ENCODE measurements at places on chromosomes 1 and 21. TPM values are rescaled to one million over a fixed set of nuclear protein-coding genes. Genes with fewer than 3 reads are reported as not detected.

DNA sequence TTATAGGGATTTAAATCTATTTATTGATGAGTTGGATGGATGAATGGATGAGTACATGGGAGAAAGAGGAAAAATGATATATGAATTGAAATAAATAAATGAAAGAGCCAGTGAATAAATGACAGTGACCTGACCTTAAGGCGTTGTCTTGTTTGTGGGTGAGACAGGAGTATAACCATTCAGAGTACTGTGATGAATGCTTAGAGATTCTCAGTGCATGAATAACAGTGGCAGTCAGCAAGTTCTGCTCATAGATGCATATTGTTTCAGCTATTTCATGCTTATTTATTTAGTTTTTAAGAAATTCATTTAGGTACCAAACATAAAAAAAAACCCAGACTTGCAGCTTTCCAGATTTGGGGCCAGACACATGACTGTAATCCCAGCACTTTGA, 116.4 kb downstream of the FGGY start:
- H3K27me3 ChIP-seq = no peaks in the 10 kb centered on the region
- no peak overlapping the region for H3K4me3 ChIP-seq
- H3K4me1 ChIP-seq = no peaks in the 10 kb centered on the region
- no peaks in the 10 kb centered on the region for H3K36me3 ChIP-seq

DNA sequence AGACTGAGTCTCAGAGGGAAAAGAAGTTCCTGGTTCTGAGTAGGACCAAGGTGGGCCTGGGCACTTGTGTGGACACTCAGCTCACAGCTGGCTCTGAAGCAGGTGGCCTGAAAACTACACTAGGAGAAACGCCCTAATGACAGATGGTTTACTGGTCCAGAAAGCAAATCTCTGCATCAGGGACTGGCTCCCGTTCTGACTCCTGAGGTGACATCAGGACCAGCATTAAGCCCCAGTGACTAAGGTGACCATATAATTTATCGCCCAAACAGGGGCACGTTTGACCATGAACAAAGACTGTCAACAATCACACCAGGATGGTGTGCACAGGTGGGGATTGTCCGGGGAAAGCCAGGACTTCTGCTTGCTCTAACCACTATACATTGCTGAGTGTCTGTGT, 12.2 kb upstream of the CD34 start:
- no peak overlapping the region for H3K27ac ChIP-seq
- H3K27me3 ChIP-seq = no peaks in the 10 kb centered on the region
- H3K4me1 ChIP-seq = peaks cover 45% of the 10 kb centered on the region

DNA sequence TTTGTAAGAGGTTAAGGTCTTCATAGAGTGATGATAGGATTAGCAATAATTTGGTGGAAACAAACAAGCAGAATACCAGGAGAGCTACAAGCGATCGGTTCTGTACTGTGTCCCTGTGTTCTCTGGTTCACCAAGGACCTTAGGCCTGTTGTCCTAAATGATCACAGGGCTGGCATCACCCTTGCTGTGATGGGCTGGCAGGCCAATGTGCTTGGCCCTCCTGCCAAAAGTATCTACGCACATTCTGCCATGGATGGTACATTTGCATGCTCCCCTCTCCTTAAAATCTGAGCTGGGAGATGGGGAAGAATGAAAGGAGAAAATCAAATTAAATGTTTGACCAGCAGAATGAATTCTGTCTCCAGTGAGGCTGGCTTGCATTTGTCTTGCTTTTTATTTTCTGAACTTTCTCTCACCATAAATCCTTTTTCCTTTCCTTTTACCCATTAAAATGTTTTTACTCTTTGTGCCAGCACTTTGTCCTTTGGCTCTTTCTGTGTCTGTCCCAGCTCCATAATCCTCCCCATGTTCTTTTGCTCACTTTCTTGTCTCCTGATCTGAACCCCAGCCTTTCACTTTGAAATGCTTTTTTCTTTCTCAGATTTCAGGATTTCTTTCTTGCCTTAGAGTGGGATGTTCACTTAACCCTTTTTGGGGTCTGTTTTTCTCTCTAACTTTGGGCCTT, 51.7 kb downstream of the PBX1 start:
- DNase-seq = no peak
- H3K36me3 ChIP-seq = no peaks in the 10 kb centered on the region
- H3K4me3 ChIP-seq = no peak overlapping the region
- peak overlapping the region; percentile 81 for H3K27ac ChIP-seq

The RIMS3 gene
- total RNA-seq = 3.9 TPM

DNA sequence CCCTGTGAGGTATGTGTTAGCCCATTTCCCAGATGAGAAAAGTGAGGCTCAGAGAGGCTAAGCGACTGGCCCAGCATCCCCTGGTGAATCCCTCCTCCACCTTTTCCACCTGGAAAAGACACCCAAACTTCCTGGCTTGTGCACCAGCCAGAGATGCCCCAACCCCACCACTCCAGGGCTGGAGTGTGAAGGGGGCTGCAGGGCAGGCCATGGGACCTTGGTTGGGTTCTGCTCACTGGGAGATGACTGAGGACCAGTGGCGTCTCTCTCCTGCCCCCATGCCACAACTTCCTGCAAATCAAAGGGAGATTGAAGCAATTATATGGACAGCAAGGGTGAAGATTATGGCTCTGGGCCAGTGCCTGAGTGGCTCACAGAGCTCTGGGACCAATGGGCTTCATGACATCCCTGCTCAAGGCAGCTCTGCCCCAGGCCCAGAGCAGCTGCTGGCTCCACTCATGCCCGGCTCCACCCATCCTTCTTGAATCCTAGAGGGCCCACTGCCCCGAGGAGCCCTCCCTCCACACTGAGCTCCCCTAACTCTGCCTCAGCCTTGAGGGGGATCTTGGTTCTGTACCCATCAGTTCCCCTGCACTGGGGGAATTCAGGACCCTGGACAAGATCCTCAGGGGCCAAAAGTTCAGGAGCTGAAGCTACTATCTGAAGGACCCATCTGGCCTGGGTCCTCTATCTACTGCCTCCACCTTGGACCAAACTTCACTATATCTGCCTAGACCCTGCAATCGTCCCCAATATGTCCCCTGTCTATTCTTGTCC, 416.9 kb downstream of the PTPRU start:
- no peaks in the 10 kb centered on the region for H3K27me3 ChIP-seq
- no peak for DNase-seq
- H3K4me3 ChIP-seq = no peak overlapping the region
- no peaks in the 10 kb centered on the region for H3K4me1 ChIP-seq
- H3K36me3 ChIP-seq = no peaks in the 10 kb centered on the region
- H3K27ac ChIP-seq = no peak overlapping the region

Data from stomach (tissue), 19 donors.